Hematopoietic multipotent progenitor cell treated with erythropoietin and hydrocortisone succinate and interleukin-3 and kit ligand, for 8 days (in vitro differentiated cells): ENCODE measurements at places on chromosomes 3 and 15.
A peak's percentile ranks its signal among the peaks of the same experiment; 100 is the strongest.

DNA sequence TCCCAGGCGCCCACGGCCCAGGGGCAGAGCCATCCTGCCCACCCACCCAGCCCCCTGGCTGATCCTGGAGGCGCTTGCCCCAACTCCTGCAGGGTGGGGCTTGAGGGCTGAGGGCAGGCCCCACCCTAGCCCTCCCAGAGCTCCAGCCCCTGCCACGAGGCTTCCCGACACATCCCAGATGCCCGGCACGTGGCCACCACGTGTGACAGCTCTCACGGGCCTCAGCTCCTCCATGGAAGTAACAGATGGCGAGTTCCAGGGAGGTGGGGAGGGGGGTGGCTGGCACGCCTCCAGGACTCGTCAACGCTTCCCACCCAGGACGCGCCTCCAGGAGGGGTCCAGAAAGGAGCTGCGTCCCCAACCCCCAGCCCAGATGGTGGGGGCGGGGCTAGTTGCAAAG lies 29.1 kb downstream of the PLXND1 start:
- DNase-seq: peak; percentile 78

GRCh38 chr3:170585937-170586310 lies at the start of gene SLC7A14:
Gene SLC7A14, minus strand, starts transcription at chr3:170586075. Its CDS starts 59,139 bp downstream, at chr3:170526936.
- DNase-seq: no peak

DNA sequence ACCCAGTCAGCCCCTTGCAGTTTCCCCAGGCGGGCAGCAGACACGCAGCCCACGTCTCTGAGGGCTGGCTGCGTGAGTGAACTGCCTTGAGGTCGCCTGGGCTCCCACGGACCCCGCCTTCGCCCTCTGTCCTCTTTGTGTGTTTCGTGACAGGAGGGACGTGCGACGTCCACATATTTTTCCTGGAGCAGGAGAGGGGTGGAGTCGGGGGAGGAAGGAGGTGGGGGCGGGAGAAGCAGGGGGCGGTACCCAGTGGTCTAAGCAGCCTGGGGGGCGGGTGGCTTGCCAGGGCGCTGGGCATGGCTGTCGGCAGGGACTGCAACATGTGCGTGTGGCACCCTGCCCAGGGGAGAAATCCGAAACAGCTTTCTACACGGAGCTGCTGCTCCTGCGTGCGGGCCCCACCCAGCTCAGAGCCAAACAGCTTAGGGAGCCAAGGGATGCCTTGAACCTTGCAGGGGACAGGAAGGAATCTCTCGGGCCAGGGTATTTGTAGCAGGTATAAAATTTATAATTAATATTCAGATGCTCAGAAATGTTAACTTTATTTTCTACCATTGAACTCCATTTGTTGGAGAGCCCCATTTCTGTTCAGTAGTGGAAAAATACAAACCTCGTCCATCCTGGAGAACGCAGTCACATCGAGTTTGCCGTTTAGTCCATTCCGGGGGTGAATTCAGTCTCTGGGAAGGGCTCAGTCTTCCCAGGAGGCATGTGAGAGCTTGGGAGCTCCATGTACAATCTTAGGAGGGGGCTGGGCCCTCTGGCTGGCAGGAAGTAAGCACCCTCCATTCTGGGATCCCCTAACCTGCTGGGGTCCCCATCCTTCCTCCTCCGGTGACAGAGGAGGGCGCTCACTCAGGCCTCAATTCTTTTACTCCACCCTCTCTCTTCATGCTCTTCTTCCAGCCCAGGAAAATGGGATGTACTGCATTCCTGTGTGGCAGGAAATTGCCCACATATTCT lies 79.1 kb upstream of the MEF2A start:
- peak; percentile 13 for DNase-seq

- DNase-seq: no peak
Observed at GRCh38 chr3:41365973-41366372, 166.7 kb downstream of the CTNNB1 start.

GRCh38 chr15:32840507-32841245 lies 122.9 kb downstream of the GREM1 start:
- no peak for DNase-seq

DNA sequence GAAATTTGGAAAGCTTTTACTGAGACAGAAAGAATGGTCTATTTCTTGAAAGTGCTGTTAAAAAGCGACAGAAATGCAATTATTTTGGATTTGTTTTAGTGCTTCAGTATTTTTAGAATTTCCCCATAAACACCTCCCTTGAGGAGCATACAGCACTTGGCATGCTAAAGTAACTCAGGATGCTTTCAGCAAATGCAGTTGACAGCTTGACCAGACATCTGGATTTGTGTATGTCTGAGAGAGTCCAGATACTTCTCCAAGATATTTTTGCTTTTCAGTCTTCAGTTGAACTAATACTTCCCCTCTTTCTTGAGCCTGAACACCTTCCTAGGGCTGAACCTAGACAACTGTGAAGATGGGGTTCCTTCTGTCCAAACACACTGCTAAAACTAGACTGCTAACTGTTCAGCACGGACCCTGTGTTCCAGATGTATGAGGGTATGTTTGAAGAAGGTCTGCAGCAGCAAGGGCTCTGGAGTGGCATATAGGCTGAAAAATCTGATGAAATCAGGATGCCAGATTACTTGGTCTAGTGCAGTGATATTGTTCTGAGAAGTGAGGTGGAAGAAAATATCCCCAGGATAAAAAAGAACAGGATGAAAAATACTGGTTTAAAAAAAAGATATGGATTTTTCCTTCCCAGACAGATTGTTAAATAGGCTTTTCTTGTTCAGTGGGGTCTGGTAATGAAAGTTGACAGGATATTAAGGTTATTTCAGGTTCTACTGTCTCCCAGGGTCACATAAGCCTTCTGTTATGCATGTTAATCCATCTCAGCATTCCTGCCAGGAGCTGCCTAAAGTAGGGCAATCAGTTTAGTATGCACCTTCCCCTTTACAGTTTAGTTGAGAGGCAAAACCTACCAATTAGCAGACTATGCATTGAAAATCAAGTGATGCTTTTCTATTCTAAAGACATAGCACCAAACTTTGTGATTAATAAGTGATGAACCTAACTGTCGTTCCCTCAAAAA lies 516.9 kb upstream of the TBL1XR1 start:
- DNase-seq: no peak

GRCh38 chr15:68553994-68554720 lies 24.6 kb upstream of the CORO2B start:
- peak; percentile 74 for DNase-seq

GRCh38 chr3:164452707-164453106 lies 625.6 kb downstream of the SI start:
- DNase-seq: no peak

DNA sequence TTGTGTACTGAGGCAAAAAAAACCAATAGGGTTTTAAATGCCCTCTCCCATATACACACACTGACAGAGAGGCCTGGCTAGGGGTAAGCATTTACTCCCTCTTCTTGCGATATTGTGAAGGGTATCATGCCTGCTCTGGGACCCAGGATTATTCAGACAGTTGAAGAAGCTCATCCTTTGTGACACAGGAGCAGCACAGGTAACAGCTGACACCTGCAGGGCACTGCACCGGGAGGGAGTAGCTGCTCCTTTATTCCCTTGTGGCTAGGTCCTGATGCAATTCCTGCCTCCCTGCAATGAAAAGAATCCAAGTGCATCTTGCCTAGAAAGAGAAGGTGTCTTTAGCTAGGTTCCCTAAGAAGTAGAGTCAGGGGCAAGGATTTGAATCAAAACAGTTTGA lies 23.4 kb downstream of the POMGNT2 start:
- DNase-seq: no peak

DNA sequence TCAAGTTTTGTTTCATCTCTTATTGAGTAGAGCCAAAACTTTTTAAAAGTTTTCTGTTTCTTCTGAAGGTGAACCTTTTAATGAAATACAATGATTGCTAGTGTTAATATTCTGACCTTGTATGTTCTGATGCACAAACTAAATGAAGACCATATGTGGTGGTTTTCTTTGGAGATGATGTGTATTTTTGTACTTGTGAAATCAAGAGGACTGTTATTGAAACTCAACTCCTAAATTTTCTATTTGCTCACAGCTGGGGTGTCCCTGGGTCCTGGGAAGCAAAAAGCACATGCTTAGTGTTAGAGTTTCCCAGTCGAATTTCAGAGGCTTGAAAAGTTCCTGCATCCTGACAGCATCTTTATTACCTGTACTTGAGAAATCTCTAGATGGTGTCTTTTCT lies 1185.8 kb upstream of the ALCAM start:
- no peak for DNase-seq

GRCh38 chr3:133763797-133764683 lies 17.8 kb downstream of the TF start:
- DNase-seq: no peak

GRCh38 chr3:105456017-105456416 lies 89.3 kb downstream of the ALCAM start:
- no peak for DNase-seq

DNA sequence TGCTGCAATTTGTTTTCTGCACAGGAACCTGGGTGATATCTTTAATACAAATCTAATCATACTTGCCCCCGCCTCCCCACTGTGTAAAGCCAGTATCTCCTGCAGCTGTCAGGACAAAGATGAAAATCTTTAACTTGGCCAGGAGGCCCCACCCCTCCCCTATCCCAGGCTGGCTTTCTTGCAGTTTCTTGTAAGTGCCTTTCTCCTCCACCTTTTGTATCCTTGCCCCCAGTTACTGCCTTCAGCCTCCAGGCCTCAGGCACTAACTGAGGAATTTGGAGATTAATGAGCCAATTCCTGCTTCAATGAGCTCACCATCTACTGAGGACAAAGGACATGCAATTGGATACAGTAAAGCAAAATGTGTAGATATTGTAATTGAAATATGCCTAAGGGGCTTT lies 6.5 kb downstream of the GCSAM start:
- no peak for DNase-seq

DNA sequence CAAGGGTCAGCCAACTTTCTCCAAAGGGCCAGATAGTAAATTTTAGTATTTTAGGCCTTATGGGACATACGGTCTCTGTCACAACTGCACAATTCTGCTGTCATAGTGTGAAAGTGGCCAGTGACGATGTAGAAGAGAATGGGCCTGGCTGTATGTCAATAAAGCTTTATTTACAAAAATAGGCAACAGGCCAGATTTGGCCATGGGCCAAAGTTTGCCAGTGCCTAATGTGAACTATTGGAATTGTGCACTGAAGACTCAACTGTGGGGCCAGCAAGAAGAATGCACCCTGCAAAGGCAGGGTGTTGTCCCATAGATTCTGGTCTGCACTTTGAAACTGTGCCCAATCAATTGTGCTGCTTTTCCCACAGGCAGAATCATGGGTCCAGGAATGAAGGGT lies 69.4 kb upstream of the PRR23E start:
- no peak for DNase-seq

DNA sequence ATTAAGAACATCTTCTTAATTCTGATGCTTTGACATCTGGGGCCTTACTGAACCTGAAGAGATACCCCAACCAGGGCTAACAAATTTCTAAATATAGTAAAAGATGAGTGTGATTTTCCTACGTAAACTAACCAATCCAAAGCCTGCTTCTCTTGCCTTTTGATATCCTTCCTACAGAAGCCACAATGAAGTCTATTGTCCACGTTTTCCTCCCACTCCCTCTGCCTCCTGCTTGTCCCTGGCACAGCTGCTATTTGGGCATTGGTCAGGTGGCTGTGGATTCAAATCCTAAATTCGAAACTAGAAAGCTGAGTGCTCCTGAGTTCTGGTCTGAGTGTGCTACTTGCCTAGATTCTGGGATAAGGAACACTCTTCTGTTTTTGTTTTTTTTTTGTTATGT lies 17.4 kb upstream of the MKRN3 start:
- no peak for DNase-seq

DNA sequence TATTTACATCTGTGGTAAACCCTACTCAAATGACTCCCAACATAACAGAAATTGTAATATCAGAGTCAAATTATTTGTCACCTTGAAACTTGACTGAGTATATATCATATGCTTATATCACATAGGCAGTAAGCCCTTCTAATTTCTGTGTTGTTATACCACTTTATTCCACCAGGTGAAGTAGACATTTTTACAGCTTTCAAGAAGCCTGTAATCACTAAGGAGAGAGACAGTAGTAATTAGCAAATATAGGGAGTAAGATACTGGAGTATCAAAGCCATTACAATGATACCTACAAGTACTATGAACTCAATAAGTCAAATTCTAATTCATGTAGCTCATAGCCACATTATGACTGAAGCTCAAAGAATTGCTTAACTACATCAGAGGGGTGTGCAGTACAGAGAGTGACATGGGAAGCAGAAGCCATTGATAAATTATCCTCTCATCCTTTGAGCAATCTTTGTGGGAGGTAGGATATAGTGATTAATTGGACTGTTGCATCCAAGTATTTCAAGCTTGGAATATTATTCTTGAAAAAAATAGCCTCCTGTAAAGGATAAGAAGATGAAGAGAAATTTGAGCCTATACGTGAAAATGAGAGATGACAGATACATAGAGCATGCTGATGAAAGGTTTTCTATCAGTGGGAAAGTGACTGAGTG lies 1005.9 kb downstream of the ZPLD1 start:
- no peak for DNase-seq

GRCh38 chr3:125022206-125022605 lies 33.6 kb downstream of the HEG1 start:
- no peak for DNase-seq

DNA sequence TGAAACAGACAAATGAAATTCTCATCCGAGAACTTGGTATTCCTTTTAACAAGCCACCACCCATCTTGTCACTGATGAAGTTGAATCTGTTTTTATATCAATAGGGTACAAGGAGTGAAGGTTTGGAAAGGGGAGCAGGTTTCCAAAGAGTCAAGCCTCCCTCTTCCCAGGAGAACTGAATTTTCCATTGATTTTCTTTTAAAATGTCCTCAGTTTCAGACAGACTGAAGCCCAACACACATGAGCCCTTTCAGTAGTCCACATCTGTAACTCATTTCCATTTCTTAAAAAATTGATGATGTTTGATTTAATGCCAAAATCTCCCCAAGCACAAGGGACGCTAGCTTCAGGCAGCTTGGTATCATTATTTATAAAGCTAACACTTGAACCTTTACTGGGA lies 187.7 kb downstream of the FOXB1 start:
- DNase-seq: no peak
